Nucleus accumbens (tissue), 56 donors: ENCODE measurements at places on chromosomes 5 and 9.

DNA sequence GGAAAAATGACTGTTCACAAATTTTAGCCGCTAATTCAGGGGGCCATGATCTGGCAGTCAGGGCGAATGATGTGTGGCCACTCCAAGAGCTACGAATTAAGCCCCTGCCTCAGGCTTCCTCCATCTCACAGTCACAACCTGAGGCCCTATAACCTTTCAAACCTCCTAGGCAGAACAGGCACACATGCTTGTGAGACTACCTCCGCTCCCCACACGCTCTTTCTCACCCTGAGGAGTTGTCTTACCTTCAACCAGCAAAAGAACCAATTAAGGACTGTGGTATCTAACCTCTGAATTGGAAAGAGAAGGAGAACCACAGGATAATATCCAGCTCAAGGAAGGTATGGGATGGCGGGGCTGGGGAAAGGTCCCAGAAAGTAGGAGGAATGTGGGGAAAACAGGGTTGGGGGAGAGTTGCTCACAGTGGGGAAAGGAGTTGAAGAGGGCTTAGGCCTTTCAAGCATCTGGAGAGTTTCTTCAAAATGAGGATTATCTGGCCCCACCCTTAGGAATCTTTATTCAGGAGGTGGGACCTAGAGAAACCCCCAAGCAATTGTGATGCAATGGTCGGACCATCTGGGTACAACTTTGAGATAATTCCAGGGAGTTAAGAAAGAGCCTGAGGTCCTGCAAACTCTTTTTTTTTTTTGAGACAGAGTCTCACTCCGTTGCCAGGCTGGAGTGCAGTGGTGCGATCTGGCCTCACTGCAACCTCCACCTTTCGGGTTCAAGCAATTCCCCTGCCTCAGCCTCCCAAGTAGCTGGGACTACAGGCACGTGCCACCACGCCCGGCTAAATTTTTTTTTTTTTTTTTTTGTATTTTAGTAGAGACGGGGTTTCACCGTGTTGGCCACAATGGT is 5.5 kb downstream of the PCDH1 start:
- DNase-seq: no peak

GRCh38 chr5:103108086-103108485 is 11.9 kb downstream of the GIN1 start:
- no peak for DNase-seq

- DNase-seq: no peak
Observed at GRCh38 chr5:137705106-137705505, 30.8 kb downstream of the KLHL3 start.

DNA sequence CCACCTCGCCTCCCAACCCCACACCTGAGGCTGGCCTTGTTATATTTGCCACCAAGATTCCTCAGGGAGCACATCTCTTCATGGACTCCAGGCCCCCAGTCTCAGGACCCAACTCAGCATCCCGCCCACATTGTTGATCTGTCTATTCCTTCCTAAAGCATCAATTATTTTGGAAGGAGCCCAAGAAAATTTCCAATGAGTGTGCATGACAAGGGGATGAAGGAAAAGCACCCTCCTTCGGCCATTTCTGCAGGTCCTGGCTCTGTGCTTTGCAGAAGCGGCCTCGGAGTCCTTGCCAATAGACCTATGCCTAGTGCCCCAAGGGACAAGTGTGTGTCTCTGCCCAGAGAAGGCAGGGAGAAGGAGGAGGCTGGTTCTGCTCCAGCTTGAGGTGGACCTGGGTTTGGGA is 273.2 kb downstream of the GADD45G start:
- no peak for DNase-seq

- no peak for DNase-seq
Observed at GRCh38 chr5:63919763-63920478, 42.3 kb downstream of the HTR1A start.

DNA sequence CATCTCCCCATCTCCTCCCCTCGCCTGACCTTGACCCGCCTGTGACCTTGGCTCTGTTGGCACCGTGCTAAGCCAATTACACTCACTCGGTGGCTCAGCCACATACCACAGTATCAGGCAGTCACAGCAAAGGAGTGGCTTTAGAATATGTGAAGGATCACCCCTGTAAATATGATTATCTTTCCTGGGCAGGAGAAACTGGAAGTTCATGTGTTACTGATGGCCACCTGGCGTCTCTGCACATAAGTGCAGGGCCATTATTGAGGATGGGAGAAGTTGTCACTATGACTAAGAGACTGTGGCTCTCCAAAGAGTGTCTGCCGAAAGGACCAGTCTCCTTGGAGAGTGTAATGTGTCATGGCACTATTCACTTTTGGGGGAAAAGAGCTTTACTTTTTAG is 116.9 kb upstream of the S1PR3 start:
- no peak for DNase-seq

DNA sequence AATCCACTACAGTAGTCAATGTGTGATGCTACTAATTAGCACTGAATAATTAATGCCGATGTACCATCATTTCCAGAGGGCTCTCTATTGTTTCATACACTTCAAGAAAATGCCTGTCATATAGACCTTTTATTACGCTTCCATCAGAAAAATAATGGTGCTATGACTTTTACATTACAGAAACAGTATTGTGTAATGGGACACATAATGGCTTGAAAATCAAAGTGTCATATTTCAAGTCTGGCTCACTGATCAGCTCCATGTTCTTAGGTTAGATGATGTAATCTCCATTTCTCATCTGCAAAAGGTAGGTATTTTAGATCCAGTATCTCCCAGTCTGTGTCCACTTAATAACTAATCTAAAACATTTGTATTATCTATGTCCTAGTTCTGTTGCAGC is 990.6 kb upstream of the TYRP1 start:
- DNase-seq: no peak

- DNase-seq: no peak
Observed at GRCh38 chr5:407801-408268, 35.1 kb upstream of the EXOC3 start.

DNA sequence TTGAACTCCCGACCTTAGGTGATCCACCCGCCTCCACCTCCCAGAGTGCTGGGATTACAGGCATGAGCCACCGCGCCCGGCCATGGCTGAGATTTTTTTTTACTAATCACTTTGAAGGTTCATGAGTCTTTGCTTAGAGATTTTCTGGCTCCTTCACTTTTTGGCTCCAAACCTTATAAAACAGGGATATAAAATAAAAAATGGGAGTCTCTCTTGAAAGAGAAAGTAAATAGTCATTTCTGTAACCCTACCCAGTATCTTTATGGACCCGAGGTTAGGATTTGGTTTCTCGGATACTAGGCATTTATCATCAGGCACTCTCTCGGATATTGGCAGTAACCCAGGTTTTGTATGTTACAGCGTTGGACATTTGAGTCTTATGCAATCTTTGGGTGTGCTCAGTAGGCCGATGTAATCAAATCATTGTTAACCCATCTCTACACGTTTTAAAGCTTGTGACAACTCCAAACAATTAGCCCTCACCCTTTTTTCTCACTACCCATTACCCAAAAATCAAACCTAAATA is 25.3 kb downstream of the STXBP1 start:
- no peak for DNase-seq

GRCh38 chr9:106878081-106878837 is 15.3 kb downstream of the ZNF462 start:
- DNase-seq: no peak

DNA sequence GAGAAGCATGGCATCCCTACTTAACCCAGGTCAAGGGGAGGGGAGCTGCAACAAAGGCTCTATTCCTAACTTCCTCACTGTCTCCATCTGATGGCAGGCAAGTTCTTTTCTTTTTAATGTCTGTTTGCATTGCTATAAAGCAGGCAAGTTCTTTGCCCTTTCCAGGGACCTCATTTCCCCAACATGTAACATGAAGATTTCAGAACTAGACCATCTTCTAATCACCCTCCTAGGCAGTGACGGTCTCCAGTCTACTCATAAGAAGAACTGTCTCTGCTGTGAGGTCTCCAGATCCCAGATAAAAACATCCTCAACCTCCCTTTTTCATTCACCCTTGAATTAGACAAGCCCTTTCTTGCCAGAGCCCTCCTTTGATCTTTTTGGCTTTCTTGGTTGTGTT is 42.1 kb downstream of the PPP1R2B start:
- DNase-seq: no peak

GRCh38 chr5:35939639-35940038 is 1.2 kb upstream of the CAPSL start:
- DNase-seq: no peak

DNA sequence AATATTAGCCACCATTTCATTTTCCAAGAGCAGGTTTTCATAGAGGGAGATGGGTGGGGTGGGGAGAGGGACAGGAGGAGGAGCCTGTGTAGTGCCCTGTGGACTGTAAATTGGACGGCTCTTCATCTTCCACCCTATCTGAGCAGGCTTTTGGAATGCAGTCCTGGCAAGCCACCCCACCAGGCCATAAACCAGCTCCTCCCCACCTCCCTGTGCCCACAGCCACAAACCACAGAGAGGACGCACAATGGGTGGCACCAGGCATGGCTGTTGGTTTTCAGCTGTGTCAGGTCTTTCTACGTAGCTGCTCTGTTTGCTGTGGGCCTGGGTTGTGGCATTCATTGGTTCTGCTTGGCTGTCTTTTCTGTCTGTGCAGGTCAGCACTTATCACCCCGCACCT is 58.0 kb downstream of the PLAC8L1 start:
- no peak for DNase-seq

DNA sequence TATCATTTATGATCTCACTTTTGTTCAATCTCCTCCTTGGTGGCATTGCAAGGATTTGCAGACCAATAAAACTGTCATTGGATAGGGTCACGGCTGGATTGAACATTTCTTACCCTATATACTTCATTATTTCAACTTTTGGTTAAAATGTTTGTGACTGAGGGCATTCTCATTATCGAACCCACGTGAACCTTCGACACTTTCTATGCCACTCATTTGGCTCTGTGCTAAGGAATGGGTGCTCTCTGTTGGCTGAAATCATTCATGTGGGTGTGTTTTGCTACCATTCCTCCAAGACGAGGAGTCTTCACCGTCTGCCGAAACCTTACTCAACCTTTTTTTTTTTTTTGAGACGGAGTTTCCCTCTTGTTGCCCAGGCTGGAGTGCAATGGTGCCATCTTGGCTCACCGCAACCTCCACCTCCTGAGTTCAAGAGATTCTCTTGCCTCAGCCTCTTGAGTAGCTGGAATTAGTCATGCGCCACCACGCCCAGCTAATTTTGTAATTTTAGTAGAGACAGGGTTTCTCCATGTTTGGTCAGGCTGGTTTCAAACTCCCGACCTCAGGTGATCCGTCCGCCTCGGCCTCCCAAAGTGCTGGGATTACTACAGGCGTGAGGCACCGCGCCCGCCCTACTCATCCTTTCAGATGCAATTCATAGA is 62.5 kb downstream of the CSNK1A1 start:
- DNase-seq: no peak

DNA sequence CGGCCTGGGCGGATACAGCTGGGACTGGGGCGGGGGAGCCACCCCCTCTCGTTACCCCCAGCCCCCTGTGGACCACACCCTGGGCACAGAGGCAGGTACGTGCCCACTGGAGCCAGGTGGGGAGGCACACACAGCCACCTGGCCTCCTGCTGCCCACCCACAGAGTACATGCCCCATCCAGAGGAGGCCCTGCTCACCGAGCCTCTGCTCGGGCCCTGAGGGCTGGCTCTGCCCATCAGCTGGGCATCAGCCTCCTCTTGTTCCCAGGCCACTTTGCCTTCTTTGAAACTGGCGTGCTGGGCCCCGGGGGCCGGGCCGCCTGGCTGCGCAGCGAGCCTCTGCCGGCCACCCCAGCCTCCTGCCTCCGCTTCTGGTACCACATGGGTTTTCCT is 6.3 kb downstream of the MAMDC4 start:
- DNase-seq: no peak

DNA sequence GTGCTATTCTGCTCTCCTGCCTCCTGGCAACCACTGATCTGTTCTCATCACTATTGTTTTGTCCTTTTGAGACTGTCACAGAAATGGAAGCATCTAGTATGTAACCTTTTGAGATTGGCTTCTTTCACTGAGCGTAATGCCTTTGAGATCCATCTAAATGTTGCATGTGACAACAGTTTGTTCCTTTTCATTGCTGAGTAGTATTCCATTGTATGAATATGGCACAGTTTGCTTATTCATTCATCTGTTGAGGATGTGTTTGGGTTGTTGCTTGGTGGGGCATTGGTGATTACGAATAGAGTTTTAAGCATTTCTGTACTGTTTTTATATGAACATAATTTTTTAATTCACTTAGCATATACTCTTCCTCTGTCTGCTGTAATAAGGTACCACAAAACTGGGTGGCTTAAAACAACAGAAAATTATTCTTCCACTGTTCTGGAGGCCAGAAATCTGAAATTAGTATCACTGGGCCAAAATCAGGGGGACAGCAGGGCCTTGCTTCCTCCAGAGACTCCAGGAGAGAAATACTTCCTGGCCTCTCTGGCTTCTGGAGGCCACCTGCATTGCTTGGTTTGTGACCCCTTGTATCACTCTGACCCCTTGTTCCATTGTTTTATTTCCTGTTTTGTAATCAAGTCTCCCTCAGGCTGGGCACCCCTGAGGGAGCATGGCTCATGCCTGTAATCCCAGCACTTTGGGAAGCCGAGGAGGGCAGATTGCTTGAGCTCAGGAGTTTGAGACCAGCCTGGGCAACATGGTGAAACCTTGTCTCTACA is 53.0 kb downstream of the EXOSC2 start:
- no peak for DNase-seq

DNA sequence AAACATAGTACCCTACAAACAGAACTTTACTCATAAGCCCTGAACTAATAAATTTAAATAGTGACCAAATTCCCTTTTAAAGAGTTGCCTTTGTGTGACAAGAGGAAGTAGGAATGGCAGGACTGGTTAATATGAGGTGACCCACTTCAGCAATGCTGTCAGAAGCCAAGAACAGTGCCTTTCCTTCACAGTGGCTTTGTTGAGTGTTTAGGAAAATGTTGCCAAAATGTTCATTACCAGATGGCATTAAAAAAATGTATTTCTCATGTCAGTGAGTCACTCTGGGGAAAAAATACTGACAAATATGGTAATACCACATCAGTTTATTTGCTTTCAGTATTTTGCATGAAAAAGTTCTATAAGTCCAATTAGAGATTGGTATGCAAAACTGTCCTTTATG is 103.3 kb downstream of the DIRAS2 start:
- no peak for DNase-seq

DNA sequence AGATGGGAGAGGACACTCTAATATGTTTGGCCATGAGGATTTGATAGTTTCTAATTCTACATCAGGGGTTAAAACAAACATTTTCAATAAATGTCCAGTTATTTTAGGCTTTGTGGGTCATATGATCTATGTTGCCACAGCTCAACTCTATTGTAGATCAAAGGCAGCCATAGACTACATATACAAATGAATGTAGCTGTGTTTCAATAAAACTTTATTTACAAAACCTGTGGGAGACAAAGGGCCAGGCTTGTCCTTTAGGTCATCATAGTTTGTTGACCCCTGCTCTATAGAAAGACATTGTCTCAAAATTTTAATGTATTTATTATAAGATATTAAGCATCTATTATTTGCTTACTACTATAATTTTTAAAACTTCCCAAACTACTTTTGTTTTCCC is 325.4 kb upstream of the MEF2C start:
- DNase-seq: no peak

GRCh38 chr9:8115570-8115969 is 316.0 kb upstream of the DMAC1 start:
- DNase-seq: no peak
